ENCODE measurements at places on chromosomes 5 and 9.

- DNase-seq, result no peak
Observed at GRCh38 chr5:165014439-165014838, 1509.0 kb downstream of the MAT2B start.

DNA sequence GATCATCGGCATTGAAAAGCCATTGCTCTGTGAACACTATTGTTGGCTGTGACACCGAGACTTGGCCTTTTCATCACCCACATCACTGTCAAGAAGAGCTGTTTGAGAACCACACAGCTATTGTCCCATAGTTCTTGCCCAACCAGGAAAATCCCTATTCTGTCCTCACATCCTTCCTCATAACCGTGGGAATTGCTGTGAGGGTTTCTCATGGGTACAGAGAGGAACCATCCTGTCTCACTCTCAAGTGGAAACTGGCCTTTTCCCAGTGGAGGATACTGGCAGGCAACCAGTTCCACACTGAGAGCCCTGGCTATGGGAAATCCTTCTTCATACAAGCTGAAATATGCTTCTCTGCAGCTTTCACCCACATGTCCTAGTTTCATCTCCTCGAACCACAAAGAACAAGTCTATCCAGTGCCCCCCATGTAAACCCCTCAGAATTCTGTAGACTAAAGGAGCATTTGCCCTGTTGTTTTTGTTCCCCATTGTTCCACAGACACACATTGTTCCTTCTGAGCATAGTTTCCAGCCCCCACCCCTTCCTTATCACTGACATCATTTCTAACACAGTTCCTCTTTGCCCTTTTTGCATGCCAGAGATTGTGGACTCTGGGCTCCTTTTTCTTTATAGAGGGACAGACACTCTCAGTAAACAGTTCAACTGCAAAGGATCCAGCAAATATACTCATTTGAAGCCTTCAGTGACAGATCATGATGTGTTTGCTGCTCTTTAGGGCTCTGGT, 57.8 kb upstream of the C5orf46 start:
- DNase-seq, result no peak

DNA sequence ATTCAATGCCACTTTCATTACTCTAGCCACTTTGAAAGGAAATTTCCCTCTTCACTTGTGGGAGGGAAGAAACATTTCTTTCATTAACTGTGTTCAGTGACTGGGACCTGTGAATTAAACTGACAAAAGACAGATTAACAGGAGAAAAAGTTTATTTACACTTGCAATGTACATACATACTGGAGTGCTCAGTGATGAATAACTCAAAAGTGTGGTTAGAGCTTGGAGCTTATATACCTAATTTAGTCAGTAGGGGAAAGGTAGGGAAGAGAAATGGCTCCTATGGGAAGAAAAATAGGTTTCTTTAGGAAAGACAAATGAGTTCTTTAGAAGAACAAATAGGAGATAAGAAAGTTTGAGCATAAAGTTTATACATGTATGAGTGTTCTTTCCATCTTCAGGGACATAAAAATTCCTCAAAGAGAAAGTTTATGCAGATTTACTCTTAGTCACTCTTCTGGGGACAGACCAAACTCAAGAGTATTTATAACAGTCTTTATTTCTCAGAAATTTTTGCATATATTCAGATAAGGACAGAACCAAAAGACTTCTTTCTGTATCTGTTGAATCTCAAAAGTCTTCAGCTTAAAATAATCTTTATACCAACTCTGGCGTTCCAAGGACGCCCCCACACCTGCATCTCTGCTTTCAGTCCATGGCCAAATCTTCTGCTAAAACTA, 120.0 kb upstream of the RAI14 start:
- no peak for DNase-seq

DNA sequence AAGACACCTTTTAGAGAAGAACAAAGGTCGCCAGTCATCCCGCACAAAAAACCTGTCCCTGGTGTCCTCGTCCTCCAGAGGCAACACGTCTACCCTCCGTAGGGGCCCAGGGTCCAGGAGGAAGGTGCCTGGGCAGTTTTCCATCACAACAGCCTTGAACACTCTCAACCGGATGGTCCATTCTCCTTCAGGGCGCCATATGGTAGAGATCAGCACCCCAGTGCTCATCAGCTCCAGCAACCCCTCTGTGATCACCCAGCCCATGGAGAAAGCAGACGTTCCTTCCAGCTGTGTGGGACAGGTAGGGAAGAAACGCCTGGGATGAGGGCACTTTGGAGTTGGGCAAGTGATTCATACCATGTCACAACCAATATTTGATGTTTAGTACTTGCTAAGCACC, 77.4 kb downstream of the SH3RF2 start:
- no peak for DNase-seq

DNA sequence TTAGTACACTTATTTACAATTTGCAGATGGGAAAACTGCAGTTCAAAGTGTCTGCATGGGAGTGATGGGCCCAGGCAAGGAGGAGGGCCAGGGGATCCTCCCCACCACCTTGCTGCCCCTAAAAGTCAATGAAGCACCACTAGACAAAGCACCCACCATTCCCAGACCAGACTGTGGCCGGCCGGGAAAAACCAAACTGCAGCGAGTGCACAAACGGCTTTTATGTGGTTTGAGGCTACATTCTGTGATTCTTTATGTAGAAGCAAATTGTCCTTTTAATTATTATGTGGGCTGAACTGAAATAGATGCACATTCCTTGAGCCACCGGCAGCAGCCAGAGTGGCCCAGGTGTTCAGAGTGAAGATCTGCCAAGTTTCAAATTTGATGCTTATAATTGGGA, 585.3 kb upstream of the KLF4 start:
- no peak for DNase-seq

DNA sequence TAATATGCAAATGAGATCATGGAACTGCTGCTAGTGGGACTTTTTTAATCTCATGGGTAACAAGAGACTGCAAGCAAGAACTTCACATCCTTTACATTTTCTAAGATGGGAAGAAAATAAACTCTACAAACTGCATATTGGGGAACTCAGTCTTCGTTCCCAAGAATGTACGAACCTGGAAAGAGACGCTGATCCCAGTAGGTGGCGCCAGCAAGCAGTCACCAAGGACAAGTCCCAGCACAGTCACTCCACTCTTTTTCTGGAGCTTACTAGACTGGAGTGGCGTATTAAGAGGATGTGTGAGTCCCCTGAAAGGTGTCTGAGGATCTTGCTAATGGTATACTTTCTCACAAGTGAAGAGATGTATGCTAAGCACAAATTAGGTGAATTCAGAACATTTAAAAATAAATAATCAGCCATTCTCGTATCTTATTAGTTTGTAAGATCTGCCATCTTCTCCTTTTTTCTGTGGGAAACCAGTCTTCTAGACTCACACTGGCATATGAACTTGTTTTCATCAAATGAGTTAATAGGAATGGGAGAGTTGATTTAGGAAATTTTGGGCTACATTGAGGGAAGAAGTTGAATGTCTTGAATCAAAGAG, 16.0 kb upstream of the PUM3 start:
- DNase-seq, result peak; percentile 61

DNA sequence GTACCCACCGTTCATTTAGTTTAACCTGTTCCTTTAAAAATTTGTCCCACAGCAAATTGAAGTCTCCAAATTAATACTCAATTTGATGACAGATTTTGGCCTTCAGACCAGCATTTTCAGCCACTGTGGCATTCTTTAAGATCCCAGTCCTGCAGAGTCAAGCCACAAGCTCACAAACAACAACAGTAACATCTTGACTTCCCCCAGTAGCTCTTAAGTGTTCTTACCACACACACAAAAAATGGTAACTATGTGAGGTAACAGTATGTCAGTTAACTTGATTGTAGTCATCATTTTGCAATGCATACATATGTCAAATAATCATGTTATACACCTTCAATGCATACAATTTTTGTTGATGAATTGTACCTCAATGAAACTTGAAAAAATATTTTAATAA, 247.9 kb downstream of the LURAP1L start:
- DNase-seq, result peak; percentile 31

- DNase-seq, result no peak
Observed at GRCh38 chr5:28750251-28750650, 1711.9 kb upstream of the CDH9 start.

DNA sequence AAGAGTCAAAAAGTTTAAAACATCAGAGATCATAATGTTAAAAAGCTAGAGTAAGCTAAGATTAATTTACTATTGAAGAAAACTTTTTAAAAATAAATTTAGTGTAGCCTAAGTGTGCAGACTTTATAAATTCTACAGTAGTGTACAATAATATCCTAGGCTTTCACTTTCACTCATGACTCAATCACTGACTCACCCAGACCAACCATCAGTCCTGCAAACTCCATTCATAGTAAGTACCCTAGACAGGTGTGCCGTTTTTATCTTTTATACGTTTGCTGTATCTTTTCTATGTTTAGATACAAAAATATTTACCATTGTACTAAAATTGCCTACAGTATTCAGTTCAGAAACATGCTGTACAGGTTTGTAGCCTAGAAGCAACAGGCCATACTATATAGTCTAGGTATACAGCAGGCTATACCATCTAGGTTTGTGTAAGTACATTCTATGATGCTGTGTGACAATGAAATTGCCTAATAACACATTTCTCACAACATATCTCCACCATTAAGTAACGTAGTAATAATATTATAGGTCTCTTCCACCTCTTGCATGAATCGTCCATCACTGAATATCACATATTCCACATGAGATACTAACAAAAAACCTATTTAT, 59.2 kb downstream of the MEGF9 start:
- peak; percentile 5 for DNase-seq

- no peak for DNase-seq
Observed at GRCh38 chr5:173093606-173094005, 37.5 kb downstream of the CREBRF start.

DNA sequence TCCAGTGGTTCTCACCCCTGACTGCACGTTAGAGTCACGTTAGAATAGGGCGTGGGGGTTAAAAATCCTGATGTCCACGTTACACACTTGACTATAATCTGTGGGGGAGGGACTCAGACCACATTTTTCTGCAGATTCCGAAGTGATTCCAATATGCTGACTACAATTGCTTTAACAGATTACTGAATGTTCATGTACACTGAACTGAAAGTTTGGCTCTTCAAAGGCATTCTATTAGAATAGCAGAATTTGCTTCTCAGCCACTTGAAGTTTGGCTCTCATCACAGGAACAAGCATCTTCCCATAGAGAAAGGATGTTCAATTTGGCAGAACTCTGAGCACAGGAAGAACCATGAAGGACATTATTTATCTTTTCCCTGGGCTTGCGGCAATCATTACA, 84.5 kb downstream of the HAPLN1 start:
- DNase-seq, result peak; percentile 37

DNA sequence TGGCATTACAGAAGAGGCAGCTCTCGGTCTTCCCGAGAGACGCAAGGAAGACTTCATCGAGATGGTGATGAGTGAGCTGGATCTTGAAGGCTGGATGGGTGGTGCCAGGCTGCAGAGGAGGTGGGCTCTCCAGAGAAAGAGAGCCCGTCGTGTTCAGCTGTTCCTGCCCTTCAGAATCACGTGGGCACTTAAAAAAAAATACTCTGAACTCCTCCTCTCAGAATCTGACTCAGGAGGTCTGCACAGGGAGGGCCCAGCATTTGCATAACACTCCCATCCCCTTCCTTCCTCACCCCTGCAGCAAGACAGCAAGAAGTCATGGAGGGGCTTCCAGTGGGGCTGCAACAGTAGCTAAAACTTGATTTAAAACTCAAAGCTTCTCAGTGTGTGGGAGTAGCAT, 203.0 kb downstream of the ATPSCKMT start:
- DNase-seq, result no peak

DNA sequence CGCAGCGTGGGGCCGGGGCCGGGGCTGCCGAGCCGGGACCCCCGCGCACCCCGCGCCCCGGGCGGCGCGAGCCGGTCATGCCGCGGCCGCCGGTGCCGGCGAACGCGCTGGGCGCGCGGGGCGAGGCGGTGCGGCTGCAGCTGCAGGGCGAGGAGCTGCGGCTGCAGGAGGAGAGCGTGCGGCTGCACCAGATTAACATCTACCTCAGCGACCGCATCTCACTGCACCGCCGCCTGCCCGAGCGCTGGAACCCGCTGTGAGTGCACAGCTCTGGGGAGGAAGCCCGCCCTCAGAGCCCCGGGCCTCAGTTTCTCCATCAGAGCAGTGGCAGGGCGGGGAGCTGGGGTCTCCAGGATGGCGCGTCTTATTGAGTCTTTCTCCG, 335 bp downstream of the GALNT12 start:
- DNase-seq, result no peak

DNA sequence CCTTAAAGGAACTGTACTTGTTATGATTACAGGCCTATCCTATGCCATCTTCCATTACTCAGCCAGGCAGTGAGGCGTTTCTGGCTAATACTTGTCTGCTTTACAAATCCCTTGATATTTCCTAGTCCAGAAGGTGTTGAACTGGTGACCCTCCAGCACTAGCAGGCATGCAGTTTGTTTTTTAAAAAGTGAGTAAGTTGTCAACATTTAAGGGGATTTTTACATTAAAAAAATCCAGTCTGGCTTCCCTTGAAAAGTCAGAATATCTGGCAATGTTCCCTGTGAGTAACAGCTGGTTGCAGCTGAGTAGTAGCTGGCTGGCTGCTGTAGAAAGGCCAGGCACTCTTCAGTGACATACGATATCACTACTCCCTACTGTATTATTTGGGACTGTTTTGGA, 21.8 kb downstream of the GRIN3A start:
- DNase-seq, result no peak

DNA sequence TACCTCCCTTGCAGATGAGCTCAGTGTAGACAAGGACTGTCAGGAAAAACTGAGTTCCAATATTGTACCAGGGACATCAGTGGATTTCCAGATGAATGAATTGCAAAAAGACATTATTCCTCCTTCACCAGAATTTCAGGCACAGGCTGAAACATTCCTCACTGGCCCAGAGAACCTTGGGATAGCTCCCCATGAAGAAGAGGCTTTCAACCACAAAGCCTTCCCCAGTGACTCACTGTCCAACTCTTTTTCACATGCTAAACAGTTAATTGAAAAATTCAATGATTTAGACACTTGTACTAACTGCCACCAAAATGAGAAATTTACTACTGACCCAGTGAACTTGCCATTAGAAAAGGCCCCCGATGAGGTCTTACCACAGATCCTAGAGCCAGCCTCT, 144.5 kb downstream of the UNC13B start:
- DNase-seq, result peak; percentile 59

GRCh38 chr5:51385216-51385615, 2.0 kb downstream of the ISL1 start:
- DNase-seq, result no peak

- no peak for DNase-seq
Observed at GRCh38 chr9:133754187-133754586, 16.0 kb upstream of the SARDH start.
